Mesothelial cell of epicardium (in vitro differentiated cells): ENCODE measurements at places on chromosomes 1 and 21. TPM values are rescaled to one million over a fixed set of nuclear protein-coding genes. Genes with fewer than 3 reads are reported as not detected.

The HJV gene
- total RNA-seq: not detected in 3 replicates

The PLA2G5 gene
- total RNA-seq: 0.25 TPM in 1 of 3 replicates, not detected in the others

The CPTP gene
- total RNA-seq: 17.8 to 19.3 TPM (median 18.5 TPM) in 3 replicates

- no peak overlapping the region for H3K4me3 ChIP-seq
- DNase-seq: no peak
- H3K36me3 ChIP-seq: no peaks in the 10 kb centered on the region
- H3K27me3 ChIP-seq: peaks cover 48% of the 10 kb centered on the region
These were observed 178.4 kb downstream of the GRIK3 start for GRCh38 chr1:36855699-36856494.

DNA sequence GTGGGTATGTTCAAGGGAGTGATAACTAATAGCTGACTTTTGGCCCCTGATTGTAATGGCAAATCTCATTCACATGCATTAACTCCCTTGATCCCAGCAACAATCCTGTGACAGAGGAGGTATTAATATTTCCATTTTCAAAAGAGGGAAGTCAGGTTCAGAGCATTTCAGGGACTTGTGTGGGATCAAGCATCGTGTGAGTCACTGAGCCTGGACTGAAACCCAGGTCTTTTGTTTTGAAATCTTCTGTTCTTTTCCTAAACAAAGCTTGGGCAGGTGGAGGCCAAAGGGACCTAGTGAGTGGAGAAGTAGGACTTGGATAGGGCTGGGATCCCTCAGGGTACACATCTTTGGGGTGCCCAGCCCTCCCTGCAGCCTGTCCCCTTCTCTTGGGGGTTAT, 37.9 kb downstream of the ETNK2 start:
- H3K4me3 ChIP-seq: no peak overlapping the region
- H3K27ac ChIP-seq: no peak overlapping the region
- no peaks in the 10 kb centered on the region for H3K27me3 ChIP-seq
- no peak for DNase-seq
- peaks cover 7% of the 10 kb centered on the region for H3K4me1 ChIP-seq
- peaks cover 12% of the 10 kb centered on the region for H3K36me3 ChIP-seq

DNA sequence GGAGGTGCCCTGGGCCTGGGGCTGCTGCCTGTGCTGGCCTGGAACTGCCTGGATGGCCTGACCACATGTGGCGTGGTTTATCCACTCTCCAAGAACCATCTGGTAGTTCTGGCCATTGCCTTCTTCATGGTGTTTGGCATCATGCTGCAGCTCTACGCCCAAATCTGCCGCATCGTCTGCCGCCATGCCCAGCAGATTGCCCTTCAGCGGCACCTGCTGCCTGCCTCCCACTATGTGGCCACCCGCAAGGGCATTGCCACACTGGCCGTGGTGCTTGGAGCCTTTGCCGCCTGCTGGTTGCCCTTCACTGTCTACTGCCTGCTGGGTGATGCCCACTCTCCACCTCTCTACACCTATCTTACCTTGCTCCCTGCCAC, 1.8 kb downstream of the GPR3 start:
- no peak overlapping the region for H3K27ac ChIP-seq
- no peaks in the 10 kb centered on the region for H3K36me3 ChIP-seq
- peaks cover 8% of the 10 kb centered on the region for H3K27me3 ChIP-seq

DNA sequence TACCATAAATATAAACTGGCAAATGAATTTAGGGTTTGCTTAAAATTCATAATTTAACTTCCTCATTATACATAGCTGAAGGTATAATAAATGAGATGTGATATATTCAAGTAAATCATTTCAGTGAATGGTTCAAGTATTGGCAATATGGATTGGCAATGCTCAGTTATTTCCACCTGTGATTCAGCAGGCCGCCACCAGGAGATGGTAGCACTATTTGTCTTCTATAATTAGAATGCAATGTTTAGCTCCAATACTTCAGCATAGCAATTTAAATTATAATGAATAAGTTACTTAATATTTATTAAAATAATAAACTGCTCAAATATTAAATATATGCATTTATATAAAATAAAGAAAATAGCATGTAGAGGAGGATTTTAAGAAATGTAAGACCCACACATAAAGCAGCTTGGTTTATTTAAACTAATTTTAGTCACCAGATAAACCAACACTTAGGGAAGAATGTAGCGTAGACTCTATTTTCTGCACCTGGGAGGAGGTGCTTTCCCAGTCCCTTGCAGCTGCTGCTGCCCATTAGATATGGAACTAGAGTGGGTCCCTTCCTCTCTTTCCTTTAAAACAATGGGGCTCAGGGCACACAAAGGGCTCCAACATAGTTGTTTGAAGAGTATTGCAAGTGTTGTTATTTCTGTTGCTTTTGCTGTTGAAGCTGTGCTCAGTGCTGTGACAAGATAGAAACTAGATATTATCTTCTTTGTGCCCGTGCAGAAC, 62.1 kb downstream of the PLPPR4 start:
- H3K36me3 ChIP-seq: no peaks in the 10 kb centered on the region
- DNase-seq: no peak
- H3K27me3 ChIP-seq: no peaks in the 10 kb centered on the region
- no peak overlapping the region for H3K4me3 ChIP-seq
- H3K4me1 ChIP-seq: peaks cover 10% of the 10 kb centered on the region

DNA sequence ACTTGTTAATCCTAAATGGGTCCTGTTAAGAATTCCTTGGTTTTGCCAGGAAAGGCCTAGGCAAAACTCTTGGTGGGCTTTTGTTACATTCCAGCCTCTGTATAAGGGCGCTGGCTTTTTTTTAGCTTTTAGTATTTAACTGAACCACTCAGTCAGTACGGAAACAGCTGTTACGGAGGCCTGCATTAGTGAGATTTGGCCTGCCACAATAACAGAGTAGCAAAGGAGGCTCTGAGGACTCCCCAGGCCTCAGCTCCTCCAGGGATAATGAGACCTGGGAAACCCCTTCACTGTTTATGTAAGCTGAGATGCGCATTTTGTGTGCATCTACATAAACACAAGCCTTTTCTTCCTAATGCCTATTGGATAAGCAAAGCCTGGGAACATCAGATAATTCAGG, 210.2 kb downstream of the APP start:
- peaks cover 30% of the 10 kb centered on the region for H3K4me1 ChIP-seq
- peak overlapping the region; percentile 10 for H3K4me3 ChIP-seq
- H3K36me3 ChIP-seq: peaks cover 35% of the 10 kb centered on the region
- H3K27me3 ChIP-seq: no peaks in the 10 kb centered on the region

GRCh38 chr1:26289158-26290059, 9.5 kb downstream of the SH3BGRL3 start:
- peaks cover 5% of the 10 kb centered on the region for H3K4me1 ChIP-seq
- no peak overlapping the region for H3K4me3 ChIP-seq
- H3K36me3 ChIP-seq: peaks cover 2% of the 10 kb centered on the region
- H3K27me3 ChIP-seq: no peaks in the 10 kb centered on the region
